Activated CD4-positive, alpha-beta T cell treated with anti-CD3 and anti-CD28 coated beads, Interleukin-2, amount 50 U/mL, for 4 hours (primary cell): ENCODE measurements at places on chromosomes 2 and 18.

DNA sequence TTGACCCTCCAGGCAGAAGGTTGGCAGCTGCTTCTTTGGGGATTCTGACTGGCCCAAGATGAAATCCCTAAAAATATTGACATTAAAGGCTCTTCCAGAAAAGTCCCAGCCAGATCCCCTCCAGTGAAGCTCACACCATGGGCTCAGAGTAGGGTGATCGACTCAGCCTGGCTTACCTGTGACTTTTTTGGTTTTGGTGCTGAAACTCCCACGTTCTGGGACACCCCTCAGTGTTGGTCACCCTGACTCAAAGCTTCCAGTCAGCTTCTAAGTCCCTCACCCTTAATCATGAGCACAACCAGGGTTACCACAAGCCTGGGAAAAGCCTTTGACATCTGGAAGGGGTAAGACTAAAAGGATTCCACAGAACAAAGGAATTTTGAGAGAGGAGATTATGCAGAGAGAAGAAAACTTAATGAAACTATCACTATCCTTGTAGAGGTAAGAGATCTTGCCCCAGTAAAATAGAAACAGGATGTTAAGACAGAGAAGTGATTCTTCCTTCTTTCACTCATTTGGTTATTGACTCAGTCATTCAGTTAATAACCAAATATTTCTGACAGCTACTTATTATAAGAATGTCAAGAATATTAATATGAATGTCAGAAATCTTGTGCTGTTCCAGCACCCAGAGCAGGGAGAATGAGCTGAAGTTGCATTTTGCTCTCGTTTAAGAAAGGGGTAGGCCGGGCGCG is 66.8 kb upstream of the SEC11C start:
- DNase-seq, result no peak

DNA sequence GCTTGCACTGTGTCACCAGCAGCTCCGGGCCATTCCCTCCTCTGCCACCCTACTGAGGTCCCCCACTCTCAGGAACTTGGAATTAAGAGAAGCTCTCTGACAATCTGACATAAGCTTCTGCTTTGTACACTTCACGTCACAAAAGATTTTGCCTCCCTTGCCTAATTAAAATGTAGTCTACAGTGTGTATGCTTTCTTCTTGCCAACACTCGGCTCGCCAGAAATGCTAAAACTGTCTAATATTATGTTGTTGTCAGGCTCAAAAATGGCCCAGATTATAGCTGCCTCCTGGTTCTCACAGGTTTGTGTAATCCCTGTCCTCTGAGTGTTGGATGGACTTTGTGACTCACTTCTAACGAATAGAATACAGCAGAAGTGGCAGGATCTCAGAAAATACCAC is 474.7 kb downstream of the MBD2 start:
- DNase-seq, result no peak

- no peak for DNase-seq
These were observed 296.7 kb upstream of the KCNH7 start for GRCh38 chr2:163135256-163135655.

GRCh38 chr2:223787358-223787757 is 50.0 kb downstream of the AP1S3 start:
- no peak for DNase-seq

- DNase-seq, result no peak
These were observed 122.0 kb downstream of the PTRHD1 start for GRCh38 chr2:24671230-24671629.
